Hematopoietic multipotent progenitor cell (in vitro differentiated cells): ENCODE measurements at places on chromosomes 16 and 17. TPM values are rescaled to one million over a fixed set of nuclear protein-coding genes. Genes with fewer than 3 reads are reported as not detected.
A peak's percentile ranks its signal among the peaks of the same experiment; 100 is the strongest.

Gene EVPL
- total RNA-seq = 7.8 TPM

Gene TERB1
- not detected for total RNA-seq

Gene LDHD
- 1.3 TPM for total RNA-seq

Gene KRT27
- not detected for total RNA-seq

Gene TMEM98
- 109 TPM for total RNA-seq

Gene NPIPA5
- total RNA-seq = 1.3 TPM

Gene CACNA1H
- total RNA-seq = under 0.01 TPM

Gene SIAH1
- 38.5 TPM for total RNA-seq

Gene PRSS33
- total RNA-seq = not detected

DNA sequence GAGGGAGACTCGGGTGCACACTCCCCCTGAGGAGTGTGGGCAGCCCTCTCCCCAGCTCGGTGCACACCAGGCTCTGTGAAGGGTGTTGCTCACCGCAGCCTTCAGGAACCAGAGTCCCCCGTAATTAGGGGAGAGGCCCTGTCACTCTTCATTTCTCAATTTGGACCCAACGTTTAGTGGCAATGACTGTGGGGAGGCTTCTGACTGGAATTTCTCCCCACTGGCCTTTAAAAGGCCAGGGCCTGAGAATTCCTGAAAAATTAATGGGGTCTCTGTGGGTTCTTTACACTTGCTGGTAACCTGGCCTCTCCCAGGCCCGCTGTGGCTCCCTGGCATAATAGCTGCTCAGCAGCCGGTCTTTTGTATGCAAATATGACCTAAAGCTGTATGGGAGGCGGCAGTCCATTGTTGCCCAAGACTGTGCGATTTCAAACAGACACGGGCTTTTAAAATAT lies 209.7 kb downstream of the MSI2 start:
- DNase-seq = no peak

GRCh38 chr16:86690970-86691369 lies 112.6 kb downstream of the FOXL1 start:
- no peak for DNase-seq

- DNase-seq = no peak
These were observed 27.1 kb downstream of the CHD9 start for GRCh38 chr16:53081686-53082407.

GRCh38 chr16:15682105-15682570 lies 32.1 kb downstream of the NDE1 start:
- DNase-seq = peak; percentile 86

DNA sequence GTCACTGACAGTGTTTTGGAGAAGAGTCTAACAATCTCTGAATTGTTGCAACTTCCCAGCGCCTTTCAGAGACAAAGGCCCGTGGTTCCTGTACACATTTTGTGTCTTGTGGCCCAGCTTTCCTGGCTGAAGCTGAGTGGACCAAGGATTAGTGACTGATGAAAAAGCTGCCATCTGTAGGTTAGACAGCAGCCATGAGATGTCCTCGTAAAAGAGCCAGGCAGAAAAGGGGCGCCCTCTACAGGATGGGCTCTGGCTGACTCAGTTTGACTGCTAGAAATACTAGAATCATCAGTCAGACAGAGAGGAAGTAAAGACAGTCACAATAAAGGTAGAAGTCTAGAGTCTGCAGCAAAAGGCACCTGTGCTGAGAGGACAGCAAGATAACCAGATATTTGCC lies 26.5 kb upstream of the NF1 start:
- DNase-seq = peak; percentile 47

DNA sequence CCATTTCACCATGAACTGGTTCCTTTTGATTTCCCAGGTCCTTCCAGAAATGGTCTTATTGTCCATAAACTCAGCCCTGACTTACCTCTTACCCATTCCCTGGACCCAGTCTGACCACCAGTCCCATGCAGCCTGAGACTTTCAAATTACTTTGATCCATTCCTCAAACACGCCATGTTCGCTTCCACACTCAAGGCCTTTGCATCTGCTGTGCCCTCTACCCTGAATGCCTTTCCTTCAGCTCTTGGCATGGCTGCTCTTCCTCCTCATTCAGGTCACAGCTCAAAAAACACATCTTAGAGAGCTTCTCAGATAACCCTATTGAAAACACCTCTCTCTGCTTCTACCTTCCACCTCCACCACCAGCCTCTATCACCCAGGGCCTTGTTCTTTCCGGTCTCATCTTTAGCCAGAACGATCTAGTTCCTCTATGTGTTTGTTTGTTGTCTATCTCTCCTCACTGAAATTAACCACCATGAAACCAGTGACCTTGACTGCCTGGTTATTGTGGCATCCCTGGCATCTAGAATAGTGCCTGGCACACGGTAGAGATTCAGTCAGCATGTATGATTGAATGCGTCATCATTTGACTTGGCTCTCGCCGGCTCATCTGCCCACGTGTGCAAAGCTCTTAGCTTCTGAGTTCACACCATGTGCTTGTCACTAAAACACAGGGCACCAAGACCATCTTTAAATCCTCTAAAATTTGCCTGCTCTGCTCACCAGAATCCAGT lies 12.8 kb downstream of the CRYM start:
- DNase-seq = no peak

- DNase-seq = no peak
These were observed 53.5 kb downstream of the WDR59 start for GRCh38 chr16:74931445-74931844.

DNA sequence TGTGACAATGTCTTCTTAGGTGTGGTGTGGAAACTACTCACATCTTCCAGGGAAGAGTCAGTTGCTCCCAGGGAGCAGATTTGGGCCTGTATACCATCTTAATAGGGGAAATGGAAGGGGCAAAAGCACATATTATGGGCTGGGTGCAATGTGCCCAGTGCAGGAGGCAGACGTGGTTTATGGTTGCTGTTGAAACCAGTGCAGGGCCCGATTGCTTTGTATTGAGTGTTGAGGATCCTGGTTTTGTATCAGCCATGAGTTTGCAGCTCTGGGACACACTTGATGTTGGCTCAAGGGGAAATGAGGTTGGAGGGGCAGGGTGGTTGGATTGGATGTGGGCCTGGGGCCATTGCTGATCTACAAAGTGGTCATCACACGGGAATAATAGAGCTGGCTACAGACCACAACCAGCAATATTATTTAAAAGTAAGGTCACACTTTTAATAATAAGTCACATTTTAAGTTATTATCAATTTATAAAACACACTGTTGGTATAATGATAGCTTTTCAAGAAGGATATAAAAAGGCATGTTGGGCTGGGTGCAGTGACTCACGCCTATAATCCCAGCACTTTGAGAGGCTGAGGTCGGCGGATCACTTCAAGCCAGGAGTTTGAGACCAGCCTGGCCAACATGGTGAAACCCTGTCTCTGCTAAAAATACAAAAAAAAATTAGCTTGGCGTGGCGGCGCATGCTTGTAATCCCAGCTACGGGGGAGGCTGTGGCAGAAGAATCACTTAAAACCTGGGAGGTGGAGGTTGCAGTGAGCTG lies 302.4 kb downstream of the SEC14L1 start:
- DNase-seq = no peak

DNA sequence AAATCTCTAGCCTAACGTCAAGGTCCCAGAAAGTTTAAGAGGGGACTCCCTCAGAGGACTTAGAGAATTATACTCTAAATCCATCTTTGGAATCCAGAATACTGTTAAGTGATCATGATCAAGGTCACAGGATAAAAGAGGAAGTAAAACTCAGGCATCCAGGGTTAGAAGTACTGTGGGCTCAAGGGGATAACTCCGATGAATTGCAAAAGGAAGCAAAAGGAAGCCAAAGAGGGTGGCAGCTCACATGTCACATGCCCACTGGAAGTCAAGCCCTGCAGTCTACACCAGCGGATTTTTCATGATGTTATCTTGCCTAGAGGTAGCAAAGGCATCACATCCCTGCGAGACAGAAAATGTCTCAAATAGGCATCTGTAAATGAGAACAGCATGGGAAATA lies 3.8 kb downstream of the ZNF821 start:
- DNase-seq = no peak

DNA sequence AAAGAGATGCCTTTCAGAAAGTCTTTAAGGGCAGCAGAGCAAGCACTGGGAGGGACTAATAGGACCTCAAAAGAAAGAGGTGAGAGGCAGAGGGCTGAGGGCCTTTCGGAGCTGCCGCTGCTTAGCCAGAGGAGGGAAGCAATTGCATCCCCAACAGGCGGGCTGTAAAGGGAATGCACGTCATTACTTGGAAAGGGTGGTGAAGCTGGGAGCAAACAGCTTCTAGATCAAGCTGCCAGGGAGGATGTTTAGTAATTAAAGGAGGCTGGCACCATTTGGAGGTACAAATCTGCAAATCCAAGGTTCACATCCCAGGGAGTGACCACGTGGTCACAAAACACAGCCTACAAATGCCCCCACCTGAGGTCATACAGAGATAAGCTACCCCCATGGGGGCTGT lies 429.0 kb upstream of the RBFOX1 start:
- no peak for DNase-seq

- DNase-seq = no peak
These were observed 199.8 kb upstream of the CHMP6 start for GRCh38 chr17:80791758-80792284.

DNA sequence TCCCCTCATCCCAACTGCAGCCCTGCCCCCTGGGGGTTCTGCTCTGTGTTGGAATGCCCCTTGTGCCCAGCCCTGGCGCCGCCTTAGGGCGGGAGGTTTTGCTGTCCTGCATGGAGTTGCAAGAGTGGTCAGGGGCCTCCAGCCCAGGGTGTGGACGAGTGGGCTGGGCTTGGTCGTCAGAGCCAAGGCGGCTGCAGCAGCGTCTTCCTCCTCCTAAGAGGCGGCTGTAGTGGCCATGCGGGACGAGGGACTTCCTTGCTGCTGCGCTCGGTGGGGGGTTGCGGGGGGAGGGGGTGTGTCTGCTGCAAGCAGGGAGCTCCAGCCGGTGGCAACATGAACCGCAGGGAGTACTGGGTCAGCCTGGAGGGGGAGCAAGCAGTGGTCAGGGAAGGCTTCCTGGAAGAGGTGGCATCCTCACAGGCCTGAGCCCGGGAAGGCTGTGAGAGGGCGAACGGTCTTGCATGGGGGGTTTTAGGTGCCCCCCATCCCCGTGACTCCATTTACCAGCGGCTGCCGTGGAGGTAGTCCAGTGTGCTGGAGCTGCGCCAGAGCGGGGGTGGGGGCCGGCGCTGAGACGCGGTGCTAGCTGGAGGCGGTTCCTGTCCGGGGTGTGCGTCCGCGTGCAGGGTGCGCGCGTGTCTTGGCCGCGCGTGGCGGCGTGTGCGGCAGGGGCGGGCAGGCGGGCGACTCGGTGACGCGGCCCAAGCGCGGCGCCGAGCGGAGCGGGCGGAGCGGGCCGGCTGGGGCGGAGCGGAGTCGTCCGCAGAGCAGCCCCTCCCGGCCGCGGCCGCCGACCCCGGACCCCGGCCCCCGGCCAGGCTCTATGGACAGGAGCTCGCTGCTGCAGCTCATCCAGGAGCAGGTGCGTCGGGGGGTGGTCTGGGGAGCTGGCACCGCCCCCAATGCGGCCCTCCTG lies at the start of gene RHBDL1:
Gene RHBDL1 (plus strand): TSS at position 704 of the 916 bp plus-strand sequence. CDS start 120 bp downstream, at position 824.
- peak; percentile 11 for DNase-seq

- DNase-seq = peak; percentile 76
These were observed 1.2 kb downstream of the DYNLL2 start for GRCh38 chr17:58084317-58084981.

- DNase-seq = no peak
These were observed 5.7 kb downstream of the RMI2 start for GRCh38 chr16:11350921-11351335.

GRCh38 chr17:79029327-79030009 lies 5.5 kb downstream of the C1QTNF1 start:
- DNase-seq = no peak

DNA sequence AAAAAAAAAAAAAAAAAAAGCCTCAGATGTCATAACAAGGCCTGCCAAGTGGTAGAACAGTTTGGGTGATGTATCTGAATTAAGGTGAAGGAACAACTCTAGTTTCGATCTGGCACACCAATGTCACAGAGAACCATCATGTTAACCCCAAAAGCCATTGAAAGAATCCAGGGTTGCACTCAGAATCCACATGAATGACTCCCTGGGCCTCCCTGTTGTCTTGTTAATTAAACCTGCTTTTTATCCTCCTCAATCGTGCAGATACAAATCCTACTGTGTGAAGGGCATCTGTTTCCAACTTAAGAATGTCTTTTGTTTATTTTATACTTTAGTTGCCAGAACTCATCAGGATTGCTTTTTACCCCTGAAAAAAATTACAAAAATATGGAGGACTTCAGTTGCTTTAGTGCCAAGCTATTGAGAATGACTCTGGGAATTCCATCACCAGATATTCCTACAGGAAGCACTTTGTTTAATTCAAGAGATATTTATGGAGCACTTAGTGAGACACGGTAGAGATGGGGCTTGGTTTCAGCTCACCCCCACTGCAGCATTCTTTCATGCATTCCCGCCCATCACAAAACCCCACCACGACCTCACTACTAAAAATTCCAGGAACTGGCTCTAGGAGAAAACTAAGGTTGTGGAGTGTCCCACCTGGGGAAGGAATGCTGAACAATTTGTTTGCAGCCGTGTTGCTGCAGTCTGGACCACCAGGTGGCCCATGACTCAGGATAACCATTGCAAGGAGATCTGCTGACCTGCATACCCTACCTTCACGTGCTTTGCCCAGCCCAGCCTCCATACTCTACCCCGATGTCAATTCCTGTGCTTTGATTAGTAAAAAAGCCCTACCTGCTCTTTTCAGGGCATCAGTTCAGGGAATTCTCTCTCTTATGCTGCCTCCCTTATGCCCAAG lies 63.8 kb upstream of the GPRC5B start:
- DNase-seq = no peak

- no peak for DNase-seq
These were observed 7.1 kb upstream of the FTSJ3 start for GRCh38 chr17:63834431-63835166.

DNA sequence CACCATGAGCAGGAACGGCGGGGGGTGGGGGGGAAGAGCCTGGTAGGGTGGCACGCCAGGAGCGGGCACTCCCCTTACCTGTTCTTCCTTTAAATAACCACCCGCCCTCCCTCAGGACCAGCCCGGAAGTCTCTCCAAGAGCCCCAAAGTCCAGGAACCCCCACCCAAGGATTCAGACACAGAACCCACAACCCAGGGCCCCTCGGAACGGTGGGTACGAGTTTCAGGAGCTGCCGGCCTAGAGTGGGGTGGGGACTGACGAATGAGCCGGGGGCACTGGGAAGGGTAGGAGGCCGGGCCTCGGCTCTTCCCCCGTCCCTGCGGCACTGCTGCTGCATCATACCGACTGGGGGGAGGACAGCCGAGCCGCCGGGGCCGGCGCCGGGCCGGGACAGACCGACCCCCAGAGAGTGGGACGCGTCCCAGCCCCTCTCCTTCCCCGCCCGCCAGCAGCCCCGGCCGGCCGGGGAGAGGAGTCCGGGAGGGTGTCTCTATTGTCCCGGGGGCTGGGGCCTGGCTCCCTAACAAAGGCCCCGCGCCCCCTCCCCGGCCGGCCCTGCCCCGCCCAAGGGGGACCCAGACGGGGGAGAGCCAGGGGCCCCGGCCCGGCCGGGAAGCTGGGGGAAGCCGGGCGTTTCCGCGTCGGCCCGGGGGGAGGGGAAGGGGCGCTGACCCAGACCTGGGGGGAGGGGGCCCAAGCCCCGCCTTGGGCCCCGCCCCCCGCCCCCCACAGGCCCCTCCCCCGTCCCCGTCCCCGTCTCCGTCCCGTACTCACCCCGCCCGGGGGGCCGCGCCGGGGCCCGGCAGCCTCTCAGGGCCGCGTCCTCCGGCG lies 747 bp downstream of the ATXN7L3 start:
- DNase-seq = no peak
